Type B pancreatic cell (in vitro differentiated cells): ENCODE measurements at places on chromosomes 11 and 22.

GRCh38 chr22:42644422-42645340, 4.3 kb upstream of the ATP5MGL start:
- peak overlapping the region; percentile 88 for H3K27ac ChIP-seq
- H3K36me3 ChIP-seq: peaks cover 4% of the 10 kb centered on the region
- H3K4me3 ChIP-seq: peak overlapping the region; percentile 79
- DNase-seq: no peak
- H3K4me1 ChIP-seq: peaks cover 34% of the 10 kb centered on the region
- no peaks in the 10 kb centered on the region for H3K27me3 ChIP-seq

DNA sequence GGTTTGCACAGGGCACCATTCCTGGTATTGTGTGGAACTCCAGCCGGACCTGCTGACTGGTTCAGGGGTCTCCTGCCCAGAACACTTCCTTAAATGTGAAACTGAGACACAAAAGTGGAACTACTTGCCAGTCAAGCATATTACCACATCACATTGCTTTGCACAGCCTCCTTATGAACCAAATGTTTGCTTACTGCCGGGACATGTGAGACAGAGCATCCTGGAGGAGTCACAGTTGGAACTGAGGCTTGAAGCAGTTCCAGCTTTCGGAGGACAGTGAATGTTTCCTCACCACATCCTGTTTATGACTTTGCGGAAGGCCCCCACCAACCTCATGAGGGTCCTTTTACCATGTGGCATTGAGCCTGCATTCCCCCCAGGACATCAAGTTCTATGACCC, 105.8 kb upstream of the ARHGAP42 start:
- peaks cover 7% of the 10 kb centered on the region for H3K4me1 ChIP-seq
- H3K36me3 ChIP-seq: no peaks in the 10 kb centered on the region
- no peak for DNase-seq
- peaks cover 11% of the 10 kb centered on the region for H3K27me3 ChIP-seq
- no peak overlapping the region for H3K4me3 ChIP-seq
- no peak overlapping the region for H3K27ac ChIP-seq

GRCh38 chr11:31817054-31817620, 6.0 kb upstream of the PAX6 start:
- no peak overlapping the region for H3K27ac ChIP-seq
- H3K4me3 ChIP-seq: peak overlapping the region; percentile 79
- peaks cover 88% of the 10 kb centered on the region for H3K27me3 ChIP-seq
- DNase-seq: no peak
- H3K36me3 ChIP-seq: no peaks in the 10 kb centered on the region

- H3K27me3 ChIP-seq: no peaks in the 10 kb centered on the region
- peaks cover 19% of the 10 kb centered on the region for H3K36me3 ChIP-seq
- DNase-seq: no peak
- H3K27ac ChIP-seq: no peak overlapping the region
- no peak overlapping the region for H3K4me3 ChIP-seq
Measured at GRCh38 chr11:78838417-78838816, 263.8 kb upstream of the NARS2 start.

DNA sequence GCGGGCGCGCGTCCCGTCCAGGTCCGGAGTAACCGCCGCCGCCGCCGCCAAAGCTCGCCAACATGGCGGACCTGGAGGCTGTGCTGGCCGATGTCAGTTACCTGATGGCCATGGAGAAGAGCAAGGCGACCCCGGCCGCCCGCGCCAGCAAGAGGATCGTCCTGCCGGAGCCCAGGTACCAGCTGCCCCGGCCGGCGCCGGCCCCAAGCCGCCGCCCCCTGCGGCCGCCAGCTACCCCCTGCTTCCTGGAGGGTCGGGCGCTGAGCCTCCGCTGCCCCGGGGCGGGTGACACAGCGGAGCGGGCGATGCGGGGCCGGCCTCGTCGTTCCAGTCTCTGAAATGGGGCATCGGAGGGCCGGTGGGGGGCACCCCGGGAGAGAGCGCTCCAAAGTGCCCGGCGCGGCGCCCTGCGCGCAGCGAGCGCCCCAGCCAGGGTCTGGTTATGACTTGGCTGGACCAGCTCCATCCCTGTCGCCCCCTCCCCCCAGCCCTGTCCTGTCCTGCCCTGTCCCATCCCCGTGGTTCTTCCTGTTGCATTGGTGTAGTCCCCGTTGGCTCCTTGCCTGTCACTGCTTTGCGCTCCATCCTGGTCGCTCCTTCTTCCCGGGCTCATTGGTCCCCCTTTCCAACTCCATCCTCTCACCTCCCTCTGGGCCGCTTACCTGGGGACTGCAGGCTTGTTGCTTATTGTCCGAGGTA, 653 bp downstream of the GRK3 start:
- H3K36me3 ChIP-seq: no peaks in the 10 kb centered on the region
- no peak for DNase-seq
- H3K4me1 ChIP-seq: peaks cover 56% of the 10 kb centered on the region
- peaks cover 44% of the 10 kb centered on the region for H3K27me3 ChIP-seq
- H3K27ac ChIP-seq: peak overlapping the region; percentile 80

DNA sequence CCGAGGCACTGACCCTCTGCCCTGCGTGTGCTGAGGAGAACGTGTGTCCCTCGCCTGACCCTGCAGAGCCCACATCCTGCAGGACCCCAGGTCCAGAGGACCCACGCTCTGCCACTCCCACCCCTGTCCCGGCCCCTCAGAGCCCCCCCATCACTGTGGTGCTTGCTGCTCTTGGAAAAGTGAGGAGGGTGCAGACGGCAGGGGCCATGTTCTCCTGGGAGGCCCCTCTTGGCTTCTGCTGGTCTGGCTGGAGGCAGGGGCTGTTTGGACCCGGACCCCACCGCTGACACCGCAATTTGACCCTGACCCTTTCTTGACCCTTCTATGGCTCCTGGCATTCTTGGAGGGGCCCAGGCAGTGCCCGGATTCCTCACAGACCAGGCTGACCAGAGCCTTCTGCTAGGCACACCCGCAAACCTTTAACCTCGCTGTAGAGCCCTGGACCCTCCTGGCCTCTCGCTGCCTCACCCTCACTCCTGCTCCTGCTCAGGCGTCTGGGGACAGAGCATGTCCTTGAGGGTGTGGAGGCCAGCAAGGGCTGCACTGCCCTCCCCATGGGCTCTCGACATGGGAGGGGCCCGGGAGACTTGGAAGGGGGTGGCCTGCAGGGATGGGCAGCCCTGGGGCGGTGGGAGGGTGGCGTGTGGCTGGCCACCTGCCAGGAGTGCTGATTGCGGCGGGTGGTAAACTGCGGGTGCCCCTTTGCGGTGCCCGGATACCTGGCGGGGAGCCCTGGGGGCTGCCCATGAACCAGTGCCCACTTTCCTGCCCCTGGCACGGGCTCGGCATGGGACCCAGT, 37.0 kb upstream of the MUC5AC start:
- H3K36me3 ChIP-seq: no peaks in the 10 kb centered on the region
- H3K4me1 ChIP-seq: no peaks in the 10 kb centered on the region
- H3K27me3 ChIP-seq: peaks cover 19% of the 10 kb centered on the region
- no peak for DNase-seq
- H3K27ac ChIP-seq: no peak overlapping the region

- H3K27ac ChIP-seq: peak overlapping the region; percentile 68
- no peaks in the 10 kb centered on the region for H3K27me3 ChIP-seq
- no peak for DNase-seq
- peak overlapping the region; percentile 67 for H3K4me3 ChIP-seq
- peaks cover 9% of the 10 kb centered on the region for H3K36me3 ChIP-seq
Measured at GRCh38 chr11:111729831-111730311, 36.3 kb downstream of the PPP2R1B start.

- H3K27me3 ChIP-seq: no peaks in the 10 kb centered on the region
- no peak overlapping the region for H3K4me3 ChIP-seq
- H3K27ac ChIP-seq: no peak overlapping the region
- DNase-seq: no peak
Measured at GRCh38 chr22:41124086-41124485, 31.7 kb downstream of the EP300 start.

- H3K27ac ChIP-seq: peak overlapping the region; percentile 99
- peaks cover 9% of the 10 kb centered on the region for H3K36me3 ChIP-seq
- no peaks in the 10 kb centered on the region for H3K27me3 ChIP-seq
- H3K4me3 ChIP-seq: peak overlapping the region; percentile 83
- H3K4me1 ChIP-seq: peaks cover 37% of the 10 kb centered on the region
- DNase-seq: no peak
Measured at GRCh38 chr11:9565822-9566560, 7.5 kb upstream of the WEE1 start.

DNA sequence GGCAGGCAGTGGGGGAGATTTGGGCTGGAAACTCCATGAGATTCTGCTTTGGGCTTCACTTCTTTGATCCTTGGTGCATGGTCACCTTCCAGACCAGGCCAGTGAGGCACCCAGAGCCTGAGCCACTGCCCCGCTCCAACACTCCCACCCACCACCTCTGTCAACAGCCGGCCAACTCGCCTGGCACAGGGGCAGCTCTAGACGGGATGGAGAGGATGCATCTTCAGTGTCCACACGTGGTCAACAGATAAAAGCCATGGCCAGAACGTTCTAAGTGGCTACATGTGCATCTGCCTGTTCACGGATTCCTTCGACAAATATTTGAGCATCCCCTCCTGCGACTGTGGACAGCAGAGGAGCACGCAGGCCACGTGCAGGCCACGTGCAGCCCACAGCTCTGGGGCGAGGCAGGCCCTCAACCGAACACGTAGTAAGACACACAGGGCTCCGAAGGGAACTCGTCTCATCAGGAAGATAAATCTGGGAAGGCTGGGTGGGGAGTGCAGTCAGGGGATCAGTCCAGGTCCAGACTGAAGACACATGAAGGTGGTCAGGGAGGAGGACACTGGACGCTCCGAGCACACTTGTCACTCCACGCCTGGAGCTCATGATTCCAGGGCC, 1.2 kb downstream of the LRRC56 start:
- H3K4me3 ChIP-seq: peak overlapping the region; percentile 44
- H3K36me3 ChIP-seq: no peaks in the 10 kb centered on the region
- no peaks in the 10 kb centered on the region for H3K4me1 ChIP-seq
- no peak overlapping the region for H3K27ac ChIP-seq
- peaks cover 18% of the 10 kb centered on the region for H3K27me3 ChIP-seq
- no peak for DNase-seq

DNA sequence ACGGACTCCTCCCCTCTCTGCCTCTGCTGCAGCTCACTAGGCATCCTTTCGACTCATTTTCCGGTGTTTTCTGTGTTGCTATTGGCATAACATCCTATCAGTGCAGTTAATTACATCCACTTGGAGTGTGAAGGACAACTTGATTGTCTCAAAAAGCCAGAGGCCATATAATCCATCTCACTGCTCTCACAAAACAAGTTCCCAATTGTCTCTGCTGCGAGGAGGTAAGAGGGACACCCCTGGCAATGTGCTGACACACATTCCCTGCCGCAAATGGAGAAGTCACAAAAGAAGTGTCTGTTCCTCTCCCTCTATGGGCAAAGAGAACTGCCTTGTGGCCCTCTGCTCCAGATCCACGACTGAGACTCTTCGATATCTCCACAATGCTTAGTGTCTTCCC, 618.4 kb downstream of the OPCML start:
- peaks cover 27% of the 10 kb centered on the region for H3K4me1 ChIP-seq
- H3K27ac ChIP-seq: no peak overlapping the region
- H3K4me3 ChIP-seq: no peak overlapping the region
- no peaks in the 10 kb centered on the region for H3K36me3 ChIP-seq
- peaks cover 57% of the 10 kb centered on the region for H3K27me3 ChIP-seq
- no peak for DNase-seq

GRCh38 chr22:27540656-27541396, 260.7 kb downstream of the MN1 start:
- H3K27ac ChIP-seq: no peak overlapping the region
- peaks cover 39% of the 10 kb centered on the region for H3K27me3 ChIP-seq

DNA sequence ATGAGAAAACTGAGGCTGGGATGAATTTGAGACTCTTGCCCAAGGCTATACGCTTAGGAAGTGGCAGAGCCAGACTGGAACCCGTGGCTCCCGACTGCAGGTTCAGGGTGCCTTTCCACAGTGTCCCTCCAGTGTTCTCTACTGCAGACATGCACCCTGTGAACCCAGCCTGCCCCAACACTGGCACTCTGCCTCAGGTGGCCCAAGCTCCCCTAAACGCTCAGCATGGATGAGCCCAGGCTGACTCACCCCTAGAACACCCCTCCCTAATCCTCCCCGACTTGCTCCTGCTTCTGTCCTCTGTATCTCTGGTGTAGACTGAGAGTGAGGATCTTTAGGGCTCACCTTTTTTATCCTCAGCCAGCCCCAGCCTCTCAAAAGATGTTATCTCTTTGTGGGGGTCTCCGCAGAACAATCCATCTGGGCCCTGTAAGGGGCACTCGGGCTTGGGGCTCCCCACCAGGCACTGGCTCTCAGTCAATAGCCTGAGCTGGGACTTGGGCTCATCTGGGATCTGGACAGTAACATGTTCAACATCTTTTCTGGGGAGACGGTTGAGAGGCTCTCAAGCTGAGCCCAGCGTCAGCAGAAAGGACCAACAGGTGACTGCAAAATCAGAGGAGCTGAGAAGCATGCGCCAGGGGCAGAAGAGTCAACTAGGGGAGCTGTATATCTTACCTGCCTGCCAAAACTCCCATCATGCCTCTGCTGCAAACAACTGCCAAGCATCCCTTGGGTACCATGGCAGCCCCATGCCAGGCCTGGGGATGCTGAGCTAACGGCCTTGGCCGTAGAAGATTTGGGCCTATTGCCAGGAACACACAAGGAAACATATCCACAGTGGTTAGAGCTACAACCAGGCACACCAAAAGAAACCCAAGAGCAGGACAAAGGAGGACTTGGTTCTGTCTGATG, 176.2 kb downstream of the BUD13 start:
- no peaks in the 10 kb centered on the region for H3K4me1 ChIP-seq
- no peak overlapping the region for H3K27ac ChIP-seq
- no peaks in the 10 kb centered on the region for H3K36me3 ChIP-seq
- no peak for DNase-seq
- H3K4me3 ChIP-seq: no peak overlapping the region

- H3K36me3 ChIP-seq: no peaks in the 10 kb centered on the region
- peak overlapping the region; percentile 79 for H3K27ac ChIP-seq
- no peak for DNase-seq
- H3K27me3 ChIP-seq: no peaks in the 10 kb centered on the region
- peaks cover 24% of the 10 kb centered on the region for H3K4me1 ChIP-seq
- peak overlapping the region; percentile 80 for H3K4me3 ChIP-seq
Measured at GRCh38 chr11:67351275-67352005, 1.9 kb downstream of the POLD4 start.

GRCh38 chr11:122524898-122525297, 130.6 kb upstream of the UBASH3B start:
- peak overlapping the region; percentile 22 for H3K4me3 ChIP-seq
- no peak for DNase-seq
- no peak overlapping the region for H3K27ac ChIP-seq
- peaks cover 4% of the 10 kb centered on the region for H3K36me3 ChIP-seq
